ENCODE measurements at places on chromosomes 7 and 10. TPM values are rescaled to one million over a fixed set of nuclear protein-coding genes. Genes with fewer than 3 reads are reported as not detected.
A peak's percentile ranks its signal among the peaks of the same experiment; 100 is the strongest.

Gene MYL10
- total RNA-seq, result not detected

Gene FAM25C
- not detected for total RNA-seq

Gene TSPAN33
- total RNA-seq, result 7.2 TPM

DNA sequence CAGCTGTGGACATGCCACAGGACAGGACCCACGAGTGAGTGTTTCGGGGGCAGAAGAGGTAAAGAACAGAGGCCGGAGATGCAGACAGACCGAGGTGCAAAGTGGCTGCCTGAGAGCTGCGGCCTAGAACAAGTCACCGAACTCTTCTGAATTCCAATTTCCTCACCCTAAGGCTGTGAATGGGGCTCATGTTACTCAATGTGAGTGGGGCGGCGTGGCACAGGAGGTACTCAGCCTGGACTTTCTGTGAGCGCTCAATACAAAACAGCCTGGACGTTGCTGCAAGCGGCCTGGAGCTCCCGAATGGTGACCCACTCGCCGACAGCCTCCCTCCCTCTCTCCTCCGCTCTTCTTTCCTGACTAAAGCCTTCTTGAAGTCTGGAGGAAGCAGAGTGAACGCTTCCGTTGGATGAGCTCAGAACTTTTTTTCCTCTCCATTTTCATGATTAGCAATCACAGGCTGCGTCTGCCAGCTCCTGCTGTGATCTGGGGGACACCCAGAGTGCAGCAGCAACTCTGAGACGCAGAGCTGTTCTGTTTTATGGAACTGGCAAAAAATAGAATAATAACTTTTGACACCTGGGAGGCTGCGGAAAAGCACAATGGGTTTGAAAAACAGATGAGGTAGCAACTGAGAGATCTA is 108.5 kb downstream of the PTPRN2 start:
- H3K4me3 ChIP-seq, result no peak overlapping the region
- no peaks in the 10 kb centered on the region for H3K36me3 ChIP-seq

DNA sequence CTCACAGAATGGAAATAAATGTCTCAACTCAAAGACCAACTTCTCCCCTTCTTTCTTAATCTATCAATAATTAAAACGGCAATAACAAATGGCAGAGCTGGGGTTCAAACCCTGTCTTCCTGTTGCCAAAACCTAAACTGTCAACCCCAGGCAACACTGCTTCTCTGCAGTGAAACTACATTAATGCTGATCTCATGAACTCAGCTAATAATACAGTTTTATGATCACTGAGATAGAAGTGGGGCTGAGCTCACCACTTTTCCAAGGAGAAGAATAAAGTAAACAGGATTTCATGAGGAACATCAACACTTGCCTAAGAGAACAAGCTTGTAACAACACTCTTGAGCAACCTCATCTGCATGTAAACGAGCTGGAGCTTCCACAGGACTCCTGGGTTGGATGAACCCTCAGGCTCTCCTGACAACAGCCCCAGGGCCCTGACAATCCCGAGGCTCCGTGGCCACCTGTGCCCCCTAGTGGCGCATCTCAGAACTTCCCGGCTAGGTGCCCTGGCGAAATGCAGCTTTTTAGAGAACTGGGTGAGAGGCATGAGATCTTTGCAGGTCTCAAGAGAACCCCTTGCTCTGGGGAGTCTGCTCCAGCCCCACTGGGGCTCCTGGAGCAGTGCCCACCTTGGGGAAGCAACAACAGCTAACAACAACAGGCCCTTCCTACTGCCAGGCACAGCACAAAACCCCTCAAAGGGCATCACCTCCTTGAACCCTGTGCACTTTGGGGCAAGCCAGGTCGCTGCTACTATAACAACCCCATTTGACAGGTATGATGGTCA is 169.3 kb downstream of the SH3PXD2A start:
- peak; percentile 87 for DNase-seq
- H3K27me3 ChIP-seq, result no peaks in the 10 kb centered on the region
- no peak overlapping the region for H3K4me3 ChIP-seq
- H3K4me1 ChIP-seq, result no peaks in the 10 kb centered on the region
- no peaks in the 10 kb centered on the region for H3K36me3 ChIP-seq

DNA sequence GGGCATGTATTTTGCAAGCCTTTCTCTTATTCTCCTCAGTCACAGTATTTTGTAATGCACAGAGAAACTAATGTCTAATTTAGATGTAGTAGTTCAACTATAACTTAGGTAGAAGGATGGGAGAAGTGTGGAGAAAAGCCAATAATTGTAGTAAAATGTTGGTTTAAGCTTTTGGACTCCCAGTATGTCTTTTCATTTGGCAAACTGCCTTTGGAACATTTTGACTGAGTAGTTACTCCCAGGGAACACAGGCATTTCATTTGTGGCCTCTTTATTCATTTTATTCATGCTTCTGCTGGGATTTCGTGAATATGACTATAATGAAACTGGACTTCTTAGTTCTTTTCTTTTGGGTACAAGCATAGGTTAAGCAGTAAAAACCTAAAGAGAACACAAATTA is 79.0 kb downstream of the EXOC4 start:
- H3K27me3 ChIP-seq, result no peaks in the 10 kb centered on the region
- no peak for DNase-seq
- no peak overlapping the region for H3K27ac ChIP-seq
- H3K36me3 ChIP-seq, result peaks cover 68% of the 10 kb centered on the region
- H3K4me3 ChIP-seq, result no peak overlapping the region
- peaks cover 2% of the 10 kb centered on the region for H3K4me1 ChIP-seq

DNA sequence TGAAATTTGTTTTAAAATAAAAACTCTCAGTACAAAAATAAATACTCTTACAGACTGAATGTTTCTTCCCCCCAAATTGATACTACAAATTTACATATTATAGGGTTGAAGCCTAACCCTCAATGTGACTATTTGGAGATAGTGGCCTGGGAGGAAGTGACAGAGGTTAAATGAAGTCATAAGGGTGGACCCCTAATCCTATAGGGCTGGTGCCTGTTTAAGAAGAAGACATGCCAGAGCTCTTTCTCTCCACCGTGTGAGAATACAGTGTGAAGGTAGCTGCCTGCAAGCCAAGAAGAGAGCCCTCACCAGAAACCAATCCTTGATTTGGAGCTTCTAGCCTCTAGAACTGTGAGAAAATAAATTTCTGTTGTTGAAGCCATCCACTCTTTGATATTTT is 67.6 kb downstream of the MCU start:
- H3K4me1 ChIP-seq, result peaks cover 2% of the 10 kb centered on the region
- H3K27me3 ChIP-seq, result no peaks in the 10 kb centered on the region
- no peak for DNase-seq
- no peak overlapping the region for H3K4me3 ChIP-seq

GRCh38 chr10:58439632-58440364 is 54.6 kb downstream of the TFAM start:
- peaks cover 2% of the 10 kb centered on the region for H3K27me3 ChIP-seq
- H3K27ac ChIP-seq, result no peak overlapping the region
- H3K36me3 ChIP-seq, result no peaks in the 10 kb centered on the region
- peaks cover 14% of the 10 kb centered on the region for H3K4me1 ChIP-seq

DNA sequence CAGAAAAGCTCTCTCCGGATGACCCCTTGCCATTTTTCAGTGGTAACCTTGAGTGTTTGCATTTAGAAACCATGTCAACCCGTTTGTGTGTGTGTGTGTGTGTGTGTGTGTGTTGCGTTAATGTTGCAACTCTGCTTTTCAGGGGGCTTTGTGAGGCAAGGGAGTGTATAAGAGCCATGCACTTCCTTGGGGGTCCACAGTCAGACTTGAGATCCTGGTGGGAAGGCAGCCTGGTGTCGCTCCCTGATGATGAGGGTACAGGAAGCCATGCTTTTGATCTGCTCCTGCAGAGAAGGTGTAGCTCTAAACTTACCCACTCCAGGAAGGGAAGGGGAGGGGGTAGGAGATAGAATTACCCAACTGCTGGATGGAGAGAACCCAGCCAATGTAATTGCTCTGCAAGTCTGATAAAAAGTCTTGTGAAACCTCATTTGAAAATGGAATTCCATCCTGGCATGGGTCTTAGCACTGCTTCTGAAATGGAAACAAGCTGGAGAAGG is 10.7 kb downstream of the GRK5 start:
- H3K27me3 ChIP-seq, result no peaks in the 10 kb centered on the region
- peaks cover 34% of the 10 kb centered on the region for H3K4me1 ChIP-seq
- DNase-seq, result no peak
- H3K4me3 ChIP-seq, result no peak overlapping the region

DNA sequence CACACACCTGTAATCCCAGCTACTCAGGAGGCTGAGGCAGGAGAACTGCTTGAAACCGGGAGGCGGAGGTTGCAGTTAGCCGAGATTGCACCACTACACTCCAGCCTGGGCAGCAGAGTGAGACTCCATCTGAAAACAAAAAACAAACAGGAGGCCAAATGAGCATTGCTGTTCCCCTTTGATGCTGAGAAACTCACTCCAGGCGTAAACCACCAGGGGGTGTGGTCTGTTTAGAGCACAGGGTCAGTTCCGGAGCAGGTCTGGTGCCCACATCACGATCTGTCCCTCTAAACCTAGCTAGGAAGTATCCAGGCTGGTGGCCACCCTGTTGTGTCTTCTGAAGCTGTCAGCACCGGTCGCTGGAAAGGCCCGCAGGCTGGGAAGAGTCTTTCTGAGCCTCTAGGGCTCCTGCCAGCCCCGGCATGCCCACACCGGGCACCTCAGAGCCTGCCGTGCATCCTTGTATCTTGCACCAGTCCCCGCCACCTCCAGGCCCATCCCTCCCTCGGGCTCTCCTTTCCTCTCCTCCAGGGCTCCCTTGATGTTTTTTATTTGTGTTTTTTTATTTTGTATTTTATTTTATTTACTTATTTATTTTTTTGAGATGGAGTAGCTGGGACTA is 66.3 kb upstream of the SH2B2 start:
- no peaks in the 10 kb centered on the region for H3K4me1 ChIP-seq
- no peaks in the 10 kb centered on the region for H3K27me3 ChIP-seq
- DNase-seq, result no peak
- no peaks in the 10 kb centered on the region for H3K36me3 ChIP-seq
- H3K4me3 ChIP-seq, result no peak overlapping the region

- no peak overlapping the region for H3K4me3 ChIP-seq
- no peak for DNase-seq
- peaks cover 5% of the 10 kb centered on the region for H3K36me3 ChIP-seq
- no peaks in the 10 kb centered on the region for H3K4me1 ChIP-seq
- H3K27ac ChIP-seq, result no peak overlapping the region
- H3K27me3 ChIP-seq, result no peaks in the 10 kb centered on the region
These were observed 8.2 kb upstream of the ERVW-1 start for GRCh38 chr7:92485974-92486373.

DNA sequence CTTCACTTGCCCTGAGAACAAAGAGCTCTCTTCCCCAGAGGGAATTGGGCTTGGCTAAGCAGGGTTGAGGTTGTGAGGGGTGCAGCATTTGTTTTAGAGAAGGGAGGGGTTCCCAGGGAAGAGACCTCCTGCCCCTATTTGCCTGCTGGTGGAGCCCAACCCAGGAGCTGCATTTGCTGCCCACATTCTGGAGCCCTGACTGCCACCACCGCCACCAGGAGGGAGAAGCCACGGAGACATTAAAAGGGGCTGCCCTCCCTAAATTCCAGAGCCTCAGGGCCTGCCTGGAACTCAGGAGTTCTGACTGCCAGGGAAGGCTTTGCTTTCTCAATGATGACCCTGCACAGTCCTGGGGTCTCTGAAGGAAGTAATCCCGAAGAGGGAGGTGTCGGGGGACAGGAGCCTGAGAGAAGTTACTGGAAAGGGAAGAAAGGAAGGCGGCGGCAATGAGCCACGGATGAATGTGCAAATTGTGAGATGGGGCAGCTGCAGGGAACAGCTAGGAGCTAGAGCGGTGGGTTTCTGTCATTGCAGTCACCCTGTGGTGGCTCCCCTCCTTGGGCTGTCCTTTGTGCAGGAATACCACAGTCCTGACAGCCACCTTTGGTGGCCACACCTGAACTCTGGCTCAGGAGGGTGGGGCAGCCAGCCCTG is 51.3 kb downstream of the NEURL1 start:
- H3K36me3 ChIP-seq, result no peaks in the 10 kb centered on the region
- no peaks in the 10 kb centered on the region for H3K27me3 ChIP-seq
- no peak for DNase-seq
- H3K4me3 ChIP-seq, result no peak overlapping the region
- H3K27ac ChIP-seq, result no peak overlapping the region
- H3K4me1 ChIP-seq, result peaks cover 13% of the 10 kb centered on the region

Data from activated naive CD4-positive, alpha-beta T cell treated with anti-CD3 and anti-CD28 coated beads for 36 hours (primary cell).